ENCODE measurements at places on chromosomes 3 and 15.

DNA sequence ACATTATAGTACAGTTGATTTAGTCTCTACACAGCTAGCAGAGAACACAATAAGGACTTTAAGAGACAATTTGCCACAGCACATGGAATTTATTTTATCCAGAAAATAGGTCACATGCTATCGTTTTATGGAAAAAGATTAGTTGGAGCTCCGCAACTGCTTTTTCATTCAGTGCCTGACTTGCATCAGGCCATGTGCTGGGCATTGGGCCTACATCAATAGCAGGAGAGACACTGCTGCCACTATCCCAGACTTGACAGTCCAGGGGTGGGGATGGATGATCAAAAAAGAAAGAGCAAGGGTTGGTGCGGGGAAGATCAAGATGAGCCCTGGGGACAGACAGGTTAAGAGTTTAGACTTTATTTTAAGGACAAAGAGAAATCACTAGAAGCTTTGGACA is 75.2 kb upstream of the C3orf80 start:
- DNase-seq = no peak

DNA sequence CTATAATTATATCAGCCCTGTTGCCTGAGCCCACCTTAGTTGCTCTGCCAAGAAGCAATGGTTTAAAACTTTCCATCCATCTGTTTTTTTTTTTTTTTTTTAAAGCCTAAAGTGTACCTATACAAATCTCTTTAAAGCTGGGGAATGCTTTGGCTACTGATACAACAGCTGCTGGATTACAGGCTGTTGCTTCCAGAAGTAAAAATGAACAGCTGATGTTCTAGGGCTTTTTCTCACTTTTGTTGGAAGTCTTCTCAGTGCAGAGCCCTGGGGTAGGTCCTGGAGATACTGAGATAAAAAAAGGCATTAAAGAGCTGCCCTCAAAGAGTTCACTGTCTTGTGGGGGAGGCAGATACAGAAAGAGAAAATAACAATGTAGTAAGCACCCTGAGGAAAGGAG is 218.1 kb downstream of the NLGN1 start:
- no peak for DNase-seq

- DNase-seq = no peak
Measured at GRCh38 chr3:150515210-150515609, 31.1 kb downstream of the SERP1 start.

DNA sequence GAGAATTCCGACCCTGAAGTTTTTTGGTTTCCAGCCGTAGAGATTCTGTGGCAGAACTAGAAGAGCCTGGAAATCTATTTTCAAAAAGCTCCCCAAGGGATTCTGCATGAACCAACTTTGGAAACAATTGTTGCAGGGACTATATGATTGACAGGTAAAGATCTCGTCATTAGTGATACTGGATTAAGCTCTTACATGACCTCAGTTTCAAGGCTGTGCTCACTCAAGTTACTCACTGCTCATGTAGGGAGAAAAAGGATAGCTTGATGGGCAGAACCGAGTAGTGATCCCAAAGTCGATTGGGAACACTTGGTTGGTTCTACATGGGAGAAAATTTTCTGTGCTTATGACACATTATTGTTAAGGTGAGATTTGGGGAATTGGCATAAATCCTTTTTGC is 142.3 kb upstream of the RASGRP1 start:
- DNase-seq = no peak

GRCh38 chr15:57237301-57237642 is 139.0 kb upstream of the CGNL1 start:
- DNase-seq = no peak

GRCh38 chr15:75903331-75904239 is at the start of gene FBXO22:
FBXO22 (plus strand) TSS chr15:75903878; CDS start chr15:75903964, 86 bp downstream.
- peak; percentile 92 for DNase-seq

DNA sequence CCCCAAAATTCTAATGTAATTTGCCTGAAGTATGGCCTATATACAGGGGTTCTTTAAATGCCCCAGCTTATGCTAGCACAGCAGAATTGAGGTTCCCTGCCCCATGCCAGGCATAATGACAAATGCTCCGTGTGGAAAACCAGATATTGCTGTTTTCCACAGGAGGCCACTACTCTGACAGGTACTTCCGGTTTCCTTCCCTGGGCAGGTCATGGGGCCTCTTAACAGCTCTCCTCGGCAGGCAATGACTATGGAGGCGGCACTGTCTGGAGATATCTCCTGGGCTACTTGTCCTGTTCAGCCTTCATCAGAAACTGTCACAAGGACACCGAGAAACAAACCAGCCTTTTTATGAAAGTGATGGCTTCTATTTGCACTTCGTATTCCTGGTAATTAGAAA is 54.8 kb downstream of the SLC7A14 start:
- DNase-seq = no peak

DNA sequence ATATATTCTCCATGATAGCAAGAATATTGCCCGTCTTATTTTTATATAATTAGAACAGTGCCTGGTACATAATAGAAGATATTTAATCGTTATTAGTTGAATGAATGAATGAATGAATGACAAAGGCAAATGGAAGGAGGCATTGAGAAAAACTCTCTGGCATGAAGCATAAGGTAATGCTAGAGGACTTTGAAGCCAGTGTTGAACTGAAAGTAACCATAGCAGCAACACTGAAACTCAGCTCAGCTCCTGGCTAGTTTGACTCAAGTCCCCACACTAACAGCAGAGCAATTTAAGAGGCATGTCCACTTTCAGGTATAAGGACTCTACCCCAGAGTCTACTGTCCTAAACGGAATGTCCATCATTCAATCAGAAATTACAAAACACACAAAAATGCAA is 227.0 kb downstream of the CPNE4 start:
- no peak for DNase-seq

GRCh38 chr15:49041426-49041825 is 4.8 kb downstream of the SECISBP2L start:
- no peak for DNase-seq

- no peak for DNase-seq
Measured at GRCh38 chr3:47423548-47424145, 42.8 kb downstream of the PTPN23 start.

DNA sequence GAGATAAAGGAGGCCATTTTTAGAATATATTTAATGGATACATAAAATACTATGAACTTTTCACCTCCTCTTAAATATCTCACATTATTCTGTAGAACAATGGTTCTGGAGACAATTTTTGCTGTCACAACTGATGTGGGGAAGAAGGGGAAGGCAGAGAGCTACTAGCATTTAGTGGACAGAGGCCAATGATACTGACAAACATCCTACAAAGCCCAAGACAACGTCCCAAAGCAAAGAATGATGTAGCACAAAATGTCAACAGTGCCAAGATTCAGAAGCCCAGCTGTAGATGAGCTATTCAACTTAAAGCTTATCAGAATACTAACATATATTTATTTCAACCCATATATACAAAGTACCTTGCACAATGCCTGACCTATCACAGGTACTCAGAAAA is 1069.4 kb downstream of the ROBO1 start:
- DNase-seq = no peak

GRCh38 chr15:31255732-31256377 is 70.8 kb upstream of the KLF13 start:
- DNase-seq = no peak

- DNase-seq = peak; percentile 76
Measured at GRCh38 chr3:58568572-58569286, 8.5 kb downstream of the FAM107A start.

- no peak for DNase-seq
Measured at GRCh38 chr3:126512916-126513650, 4.5 kb downstream of the UROC1 start.

DNA sequence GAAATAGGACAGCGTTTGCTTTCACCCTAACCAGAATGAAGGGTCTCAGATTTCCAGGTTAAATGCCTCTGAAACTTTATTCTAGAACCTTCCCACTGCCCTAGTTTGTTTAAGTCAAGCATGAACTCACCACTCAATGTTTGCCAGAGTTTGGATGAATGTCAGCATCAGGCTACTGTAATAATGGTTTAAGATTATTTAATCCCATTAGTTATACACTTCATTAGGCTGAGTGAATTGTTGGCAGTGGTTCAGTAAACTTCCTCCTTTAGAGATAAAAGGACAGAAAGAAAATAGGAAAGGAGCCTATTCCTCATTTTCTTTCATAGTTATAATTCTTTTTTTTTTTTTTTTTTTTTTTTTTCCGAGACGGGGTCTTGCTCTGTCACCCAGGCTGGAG is 401.9 kb upstream of the TPRG1 start:
- no peak for DNase-seq

DNA sequence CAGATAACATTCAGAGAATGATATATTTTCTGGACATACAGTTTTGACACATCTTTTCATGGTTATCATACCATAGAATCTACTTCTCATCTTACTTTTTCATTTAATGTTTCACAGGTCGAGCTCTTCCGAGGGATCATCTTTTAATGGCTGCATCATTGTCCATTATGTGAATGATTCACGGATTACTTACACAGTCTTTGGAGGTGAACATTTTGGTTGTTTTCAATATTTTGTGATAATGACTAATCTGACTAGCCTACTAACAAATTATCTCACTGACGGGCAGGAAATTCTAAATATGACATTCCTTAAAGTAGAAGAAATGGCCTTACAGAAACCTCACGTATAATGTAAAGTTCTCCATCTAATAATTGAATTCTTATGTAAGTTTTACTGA is 209.1 kb upstream of the STRIT1 start:
- no peak for DNase-seq

GRCh38 chr3:37968813-37969595 is 21.6 kb upstream of the VILL start:
- no peak for DNase-seq

- no peak for DNase-seq
Measured at GRCh38 chr3:69194431-69195165, 72.2 kb upstream of the LMOD3 start.

- no peak for DNase-seq
Measured at GRCh38 chr3:68915973-68916372, 16.4 kb downstream of the TAFA4 start.

DNA sequence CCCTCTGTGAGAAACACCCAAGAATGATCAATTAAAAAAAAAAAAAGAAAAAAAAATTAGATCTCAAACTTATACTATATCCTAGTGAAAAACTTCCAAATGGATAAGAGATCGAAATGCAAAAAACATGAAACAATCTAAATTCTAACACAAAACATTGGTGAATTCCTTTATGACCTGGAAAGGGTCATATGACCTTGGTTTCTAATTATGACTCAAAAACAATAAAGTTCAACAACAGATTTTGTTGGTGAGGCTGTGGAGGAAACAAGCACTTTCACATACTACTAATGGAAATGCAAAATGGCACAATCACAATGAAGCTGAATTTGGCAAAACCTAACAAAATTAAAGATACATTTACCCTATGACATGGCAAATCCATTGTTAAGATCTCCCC is 45.3 kb downstream of the HSPBAP1 start:
- DNase-seq = no peak

DNA sequence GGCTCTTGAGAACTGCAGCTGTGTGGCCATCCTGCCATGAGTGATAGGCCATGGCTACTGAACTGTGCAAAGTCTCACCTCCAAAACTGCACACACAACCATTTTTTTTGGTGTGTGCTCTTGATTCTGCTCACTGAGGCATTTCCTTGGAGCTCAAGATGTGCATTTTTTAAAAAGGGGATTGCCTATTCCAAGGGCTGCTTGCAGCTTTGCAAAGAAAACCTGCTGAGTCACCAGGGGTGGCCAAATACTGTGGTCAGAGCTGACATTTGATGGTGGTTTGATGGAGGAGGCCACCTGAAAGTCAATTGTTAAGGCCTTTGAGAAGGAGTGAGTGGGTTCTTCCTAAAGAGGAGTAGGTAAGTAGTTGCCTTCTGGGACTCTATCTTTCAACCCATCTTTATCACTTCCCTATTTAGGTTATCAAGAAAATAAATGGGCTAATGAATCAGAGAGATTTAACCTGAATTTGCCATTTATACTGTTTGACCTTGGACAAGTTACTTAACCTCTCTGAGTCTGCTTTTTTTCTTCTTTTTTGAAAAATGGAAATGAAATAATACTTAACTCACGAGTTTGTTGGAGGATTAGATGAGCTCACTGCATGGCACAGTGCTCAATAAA is 87.9 kb downstream of the CHST2 start:
- no peak for DNase-seq

DNA sequence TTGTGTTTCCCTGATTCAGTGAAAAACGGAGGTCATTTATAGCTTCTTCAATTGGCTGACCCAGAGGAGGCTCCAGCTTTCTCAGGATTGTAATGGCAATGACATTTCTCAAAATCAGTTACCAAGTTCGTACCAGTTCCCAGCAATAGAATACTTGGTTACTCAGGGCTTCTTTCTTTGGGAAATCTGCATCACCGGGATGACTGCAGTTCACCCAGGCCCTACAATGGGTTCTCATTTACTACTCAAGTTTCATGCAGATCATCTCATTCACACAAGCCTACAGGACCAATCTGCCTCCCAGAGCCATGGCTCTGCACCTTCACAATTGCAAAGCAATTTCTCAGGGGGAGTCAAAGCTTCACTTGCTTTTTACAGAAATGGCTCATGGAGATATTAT is 109.6 kb downstream of the FHIT start:
- no peak for DNase-seq

- DNase-seq = no peak
Measured at GRCh38 chr3:151322511-151322910, 5.9 kb upstream of the GPR87 start.

GRCh38 chr3:49244581-49245205 is 32.3 kb downstream of the C3orf62 start:
- no peak for DNase-seq

DNA sequence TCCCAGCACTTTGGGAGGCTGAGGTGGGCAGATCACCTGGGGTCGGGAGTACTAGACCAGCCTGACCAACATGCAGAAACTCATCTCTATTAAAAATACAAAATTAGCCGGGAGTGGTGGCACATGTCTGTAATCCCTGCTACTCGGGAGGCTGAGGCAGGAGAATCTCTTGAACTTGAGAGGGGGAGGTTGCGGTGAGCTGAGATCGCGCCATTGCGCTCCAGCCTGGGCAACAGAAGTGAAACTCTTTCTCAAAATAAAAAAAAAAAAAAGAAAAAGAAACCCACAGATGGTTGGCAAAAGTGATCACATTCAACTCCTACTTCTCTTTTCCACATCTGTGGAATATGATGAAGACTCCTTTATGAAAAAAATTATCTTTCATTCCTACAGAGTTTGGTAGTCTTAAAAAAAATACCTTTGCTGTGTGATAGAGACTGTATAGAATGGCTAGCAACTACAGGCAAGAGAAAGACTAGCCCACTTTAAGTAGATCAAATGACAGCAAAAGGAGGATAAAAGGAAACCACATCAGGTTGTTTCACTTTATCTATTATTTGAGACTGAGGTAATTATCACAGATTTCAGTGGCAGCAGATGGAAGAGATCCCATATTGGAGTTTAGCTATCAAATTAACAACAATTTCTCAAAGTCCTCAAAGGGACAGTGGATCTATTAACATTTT is 172.9 kb upstream of the TSPAN3 start:
- DNase-seq = no peak
